ENCODE measurements at places on chromosomes 11 and 22.

GRCh38 chr11:116137753-116138152 is 633.5 kb upstream of the CADM1 start:
- DNase-seq, result no peak

- DNase-seq, result no peak
Measured at GRCh38 chr11:30914143-30914762, 328.1 kb upstream of the MPPED2 start.

GRCh38 chr22:40651563-40652501 is 15.3 kb upstream of the MRTFA start:
- DNase-seq, result peak; percentile 58

GRCh38 chr22:41683616-41684015 is 5.1 kb downstream of the SNU13 start:
- DNase-seq, result no peak

GRCh38 chr11:33324302-33324985 is 67.3 kb downstream of the HIPK3 start:
- DNase-seq, result no peak

DNA sequence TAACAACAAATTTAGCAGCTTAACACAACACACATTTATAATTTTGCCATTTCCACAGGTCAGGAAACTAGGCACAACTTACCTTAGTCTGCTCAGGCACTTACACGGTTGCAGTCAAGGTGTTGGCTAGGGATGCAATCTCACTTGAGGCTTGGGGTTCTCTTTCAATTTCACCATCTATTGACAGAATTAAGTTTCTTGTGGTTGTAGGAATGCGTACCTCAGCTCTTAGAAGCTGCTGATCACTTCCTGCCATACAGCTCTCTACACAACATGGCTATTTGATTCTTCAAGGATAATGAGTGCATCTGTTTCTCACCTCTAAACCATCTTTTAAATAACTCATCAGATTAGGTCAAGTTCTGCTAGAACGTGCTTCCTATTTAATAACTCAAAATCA is 968.1 kb downstream of the LRRC4C start:
- no peak for DNase-seq

DNA sequence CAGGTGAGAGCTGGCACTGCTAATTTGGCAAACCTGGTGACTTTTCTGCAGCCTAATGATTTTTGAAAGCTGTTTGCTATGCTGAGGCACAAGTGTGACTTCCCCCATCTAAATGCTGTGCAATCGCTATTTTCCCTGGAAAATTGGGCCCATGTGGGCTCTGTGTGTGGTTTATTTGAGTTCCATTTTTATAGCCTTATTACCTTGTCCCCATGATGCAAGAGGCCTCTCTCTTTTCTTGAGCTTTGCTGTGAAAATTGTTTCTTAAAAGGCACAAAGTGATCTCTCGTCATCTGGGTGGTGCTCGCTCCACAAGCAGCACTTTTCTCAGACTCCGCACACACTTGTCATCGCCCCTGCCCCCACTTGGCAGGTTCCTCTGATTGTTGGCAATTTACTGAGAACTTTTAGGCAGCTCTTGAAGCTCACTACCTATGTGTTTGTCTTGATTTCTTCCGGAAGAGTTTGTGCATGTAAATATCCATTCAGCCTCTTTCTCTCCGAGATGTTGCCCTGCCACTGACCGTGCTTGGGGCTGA is 24.9 kb downstream of the BMAL1 start:
- DNase-seq, result no peak

- no peak for DNase-seq
Measured at GRCh38 chr11:132032555-132032954, 662.1 kb downstream of the NTM start.

DNA sequence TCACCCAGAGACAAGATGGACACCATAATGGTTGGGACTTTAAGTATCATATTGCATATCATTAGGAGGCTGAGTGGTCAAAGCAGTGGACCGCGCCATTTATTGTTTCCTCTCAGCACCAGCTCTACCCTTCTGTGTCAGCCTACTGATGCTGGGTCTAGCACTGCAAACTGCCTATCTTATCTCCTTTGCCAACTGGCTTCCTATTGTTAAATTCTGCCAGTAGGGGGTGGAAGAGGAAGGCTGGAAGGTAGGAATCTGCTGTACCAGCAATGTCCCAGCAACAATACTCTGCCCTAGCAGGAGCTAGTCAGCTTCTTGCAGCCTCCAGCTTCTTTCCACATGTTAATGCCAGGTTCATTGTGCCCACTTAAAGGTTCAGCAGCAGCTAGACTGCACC is 367.1 kb upstream of the PDGFD start:
- DNase-seq, result no peak

DNA sequence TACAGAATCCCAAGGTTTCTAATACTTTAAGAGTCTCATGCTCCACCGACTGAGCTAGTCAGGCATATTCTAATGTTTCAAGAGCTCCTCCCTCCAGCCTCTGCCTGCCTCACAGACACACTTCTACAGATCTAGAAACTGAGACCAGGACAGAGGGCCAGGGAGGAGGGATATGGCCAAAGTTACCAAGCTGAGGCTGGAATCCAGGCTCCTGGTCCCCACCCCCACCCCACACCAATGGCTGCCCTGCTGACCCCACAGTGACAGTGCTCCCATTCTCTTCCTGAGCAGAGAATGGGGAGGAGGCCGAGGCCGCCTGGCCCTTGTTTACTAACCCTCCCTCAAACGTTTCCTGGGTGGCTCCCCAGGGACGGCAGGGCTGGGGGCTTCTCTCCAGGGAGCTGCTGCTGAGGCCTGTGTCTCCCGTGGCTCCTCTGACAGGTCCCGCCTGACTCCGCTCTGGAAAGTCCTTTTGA is 2.2 kb downstream of the PLEKHB1 start:
- DNase-seq, result no peak

DNA sequence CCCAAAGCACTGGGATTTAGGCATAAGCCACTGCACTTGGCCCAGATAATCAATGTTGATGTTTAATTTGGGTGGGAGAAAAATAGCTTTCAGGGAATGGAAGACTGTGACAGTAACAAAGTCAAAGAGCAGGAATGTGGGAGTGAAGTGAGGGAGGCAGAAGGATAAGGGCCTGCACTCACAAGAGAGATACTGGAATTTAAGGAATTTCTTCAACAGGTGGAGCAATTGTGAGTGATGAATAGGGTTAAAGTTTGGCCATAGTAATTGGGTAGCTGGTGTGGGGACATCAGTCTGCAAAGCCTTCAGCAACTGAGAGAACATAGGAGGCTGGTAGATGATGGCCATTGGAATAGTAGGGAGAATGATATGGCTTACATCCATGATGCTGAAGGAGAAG is 8.6 kb upstream of the APBB1 start:
- DNase-seq, result no peak

DNA sequence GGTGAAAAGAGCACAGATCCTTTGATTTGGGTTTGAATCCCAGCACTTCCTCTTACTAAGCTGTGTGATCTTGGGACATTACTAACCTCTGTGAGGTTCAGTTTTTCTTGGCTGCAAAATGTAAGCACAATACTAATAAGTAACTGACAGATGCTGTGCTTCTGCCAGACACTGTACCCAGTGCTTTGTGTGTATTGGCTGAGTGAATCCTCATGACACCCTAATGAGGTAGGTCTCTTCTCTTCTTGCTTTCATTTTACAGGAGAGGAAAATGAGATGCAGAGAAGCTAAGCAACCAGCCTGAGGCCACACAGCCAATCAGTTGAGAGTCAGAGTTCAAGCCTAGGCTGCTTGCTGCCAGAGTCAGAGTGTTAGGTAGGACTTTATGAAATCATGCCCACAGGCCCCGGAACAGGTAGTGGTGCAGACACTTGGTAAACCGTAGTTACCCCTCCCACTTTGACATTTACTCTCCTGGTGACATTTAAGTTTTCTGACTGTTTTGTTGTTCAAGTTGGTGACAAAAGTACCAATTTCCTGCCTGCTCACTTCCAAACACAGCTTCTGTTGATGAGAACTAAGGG is 21.2 kb downstream of the PTPRJ start:
- peak; percentile 67 for DNase-seq

DNA sequence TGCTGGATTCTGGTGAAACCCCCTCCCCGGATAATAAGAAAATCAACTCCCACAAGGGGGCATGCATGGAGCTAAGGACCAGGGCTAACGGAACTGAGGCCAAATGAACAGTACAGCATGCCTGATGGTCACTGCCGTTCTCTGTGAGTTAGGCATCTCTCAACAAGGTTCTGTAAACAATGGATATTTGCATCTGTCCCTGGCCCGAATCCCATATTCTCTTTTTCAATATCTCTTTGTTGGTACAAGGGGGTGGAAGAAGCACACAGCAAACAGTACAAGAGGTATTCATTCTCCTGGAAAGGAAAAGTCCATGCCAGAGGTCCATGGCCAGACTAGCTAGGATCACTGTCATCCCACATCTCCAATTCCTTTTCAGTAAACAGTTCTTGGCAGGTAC is 32.2 kb upstream of the APOA1 start:
- no peak for DNase-seq

DNA sequence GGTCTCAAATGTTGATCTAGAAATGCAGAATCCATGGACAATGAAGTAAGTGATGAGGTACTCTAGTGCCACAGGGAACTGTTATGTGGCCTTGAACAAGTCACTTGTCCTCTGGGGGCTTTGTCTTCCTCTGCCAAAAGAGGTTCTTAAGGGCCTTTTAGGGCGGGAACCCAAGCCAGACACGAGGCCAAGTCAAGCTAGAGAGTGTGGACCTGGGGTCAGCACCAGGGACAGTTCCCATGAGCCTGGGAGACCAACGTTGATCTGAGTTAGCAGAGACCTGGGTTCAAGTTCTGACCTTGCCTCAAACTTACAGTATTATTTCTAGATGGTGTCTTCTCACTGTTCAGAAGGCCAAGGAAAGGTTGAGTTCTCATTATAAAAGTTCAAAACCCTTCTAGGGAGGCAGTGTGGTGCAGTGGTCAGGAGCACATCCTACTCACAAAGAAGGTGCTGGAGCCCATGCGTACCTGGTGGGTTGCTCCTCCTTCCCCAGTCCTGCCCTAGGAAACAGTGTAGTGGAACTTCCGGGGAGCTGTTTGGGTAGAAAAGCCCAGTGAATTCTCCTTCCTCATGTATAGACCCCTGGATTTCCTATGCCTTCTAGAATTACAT is 121.5 kb downstream of the CHST1 start:
- no peak for DNase-seq

GRCh38 chr11:122175306-122175705 is 59.3 kb upstream of the BLID start:
- no peak for DNase-seq

- no peak for DNase-seq
Measured at GRCh38 chr11:61541598-61541997, 33.0 kb downstream of the LRRC10B start.

DNA sequence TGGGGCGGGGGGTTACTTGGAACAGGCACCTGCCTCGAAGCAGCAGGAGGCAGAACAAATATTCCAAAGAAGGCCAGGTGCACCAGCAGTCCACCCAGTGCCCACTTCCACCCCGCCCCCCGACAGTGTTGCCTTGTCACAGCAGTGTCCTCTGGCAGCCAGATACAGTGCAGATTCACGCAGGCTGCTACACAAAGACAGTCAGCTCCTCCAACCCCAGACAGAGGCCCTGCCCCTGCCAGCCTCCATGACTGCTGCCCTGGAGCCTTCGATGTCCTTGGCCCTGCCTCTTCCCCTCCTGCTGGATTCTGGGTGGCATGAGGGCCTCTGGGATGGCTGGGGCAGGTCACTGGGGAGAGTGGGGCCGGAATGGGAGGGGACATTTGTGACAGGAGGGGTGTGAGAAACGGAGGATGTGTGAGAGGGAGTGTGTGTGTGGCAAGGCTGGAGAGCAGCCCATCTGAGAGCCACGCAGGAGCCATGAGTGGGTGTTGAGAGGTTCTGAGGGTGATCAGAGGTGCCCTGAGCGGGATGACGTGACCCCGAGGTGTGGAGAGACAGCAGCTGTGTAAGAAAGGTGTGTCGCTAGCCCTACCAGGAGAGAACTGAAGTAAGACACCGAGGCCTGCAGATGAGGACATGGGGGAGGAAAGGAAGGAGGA is 173.7 kb downstream of the CEP164 start:
- no peak for DNase-seq

DNA sequence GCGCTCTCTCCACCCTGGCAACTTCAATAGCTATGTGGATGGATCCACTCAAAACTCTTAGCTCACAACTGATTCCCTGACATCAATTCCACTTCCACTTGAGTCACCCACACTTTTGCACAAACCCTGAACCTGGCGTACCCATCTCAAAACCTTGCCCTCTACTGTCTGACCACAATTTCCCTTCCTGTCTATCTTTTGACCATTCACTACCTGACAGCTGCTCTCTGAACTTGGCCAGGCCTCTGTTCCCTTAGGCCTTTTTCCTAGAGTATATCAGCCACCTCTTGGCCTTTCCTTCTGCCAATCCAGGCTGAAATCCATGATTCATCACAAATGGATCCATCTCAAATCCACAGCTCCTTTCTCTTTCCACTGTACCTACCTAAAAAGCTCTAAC is 106.0 kb downstream of the RPL27A start:
- DNase-seq, result no peak

DNA sequence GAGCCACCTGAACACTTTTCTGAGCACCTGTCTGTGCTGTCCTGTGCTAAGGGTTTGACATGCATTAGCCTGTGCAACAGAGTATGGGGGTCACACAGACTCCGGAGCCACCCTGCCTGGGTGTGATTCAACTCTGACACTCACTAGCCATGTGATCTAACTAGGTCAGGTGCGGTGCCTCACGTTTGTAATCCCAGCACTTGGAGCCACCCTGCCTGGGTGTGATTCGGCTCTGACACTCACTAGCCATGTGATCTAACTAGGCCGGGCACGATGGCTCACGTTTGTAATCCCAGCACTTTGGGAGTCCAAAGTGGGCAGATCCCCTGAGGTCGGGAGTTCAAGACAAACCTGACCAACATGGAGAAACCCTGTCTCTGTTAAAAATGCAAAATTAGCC is 11.4 kb downstream of the UBE2L6 start:
- no peak for DNase-seq

DNA sequence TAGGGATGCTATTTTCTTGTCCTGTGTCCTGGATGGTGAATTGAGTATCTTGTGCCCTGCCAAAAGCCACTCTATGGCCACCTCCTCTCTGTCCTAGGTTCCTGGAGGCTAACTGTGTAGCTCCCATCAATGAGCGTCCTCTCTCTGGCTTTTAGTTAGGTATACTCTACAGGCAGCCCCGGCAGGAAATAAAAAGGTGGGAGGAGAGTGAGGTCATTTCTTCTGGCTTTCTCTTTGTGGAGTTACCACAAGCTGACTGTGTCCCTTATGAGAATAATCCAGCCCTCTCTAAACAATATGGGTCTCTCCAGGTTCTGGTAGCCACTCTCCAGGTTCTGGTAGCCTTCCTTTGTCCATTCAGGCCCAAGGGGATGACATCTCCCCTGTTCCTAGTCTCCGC is 11.7 kb upstream of the ASPHD2 start:
- no peak for DNase-seq

GRCh38 chr11:36372101-36372771 is 76.1 kb downstream of the PRR5L start:
- DNase-seq, result no peak
